ENCODE measurements at places on chromosomes 6 and 20.

GRCh38 chr20:62622877-62623487 is 19.3 kb upstream of the SLCO4A1 start:
- no peak for DNase-seq

GRCh38 chr6:151738267-151738666 is 69.2 kb upstream of the ESR1 start:
- DNase-seq, result no peak

DNA sequence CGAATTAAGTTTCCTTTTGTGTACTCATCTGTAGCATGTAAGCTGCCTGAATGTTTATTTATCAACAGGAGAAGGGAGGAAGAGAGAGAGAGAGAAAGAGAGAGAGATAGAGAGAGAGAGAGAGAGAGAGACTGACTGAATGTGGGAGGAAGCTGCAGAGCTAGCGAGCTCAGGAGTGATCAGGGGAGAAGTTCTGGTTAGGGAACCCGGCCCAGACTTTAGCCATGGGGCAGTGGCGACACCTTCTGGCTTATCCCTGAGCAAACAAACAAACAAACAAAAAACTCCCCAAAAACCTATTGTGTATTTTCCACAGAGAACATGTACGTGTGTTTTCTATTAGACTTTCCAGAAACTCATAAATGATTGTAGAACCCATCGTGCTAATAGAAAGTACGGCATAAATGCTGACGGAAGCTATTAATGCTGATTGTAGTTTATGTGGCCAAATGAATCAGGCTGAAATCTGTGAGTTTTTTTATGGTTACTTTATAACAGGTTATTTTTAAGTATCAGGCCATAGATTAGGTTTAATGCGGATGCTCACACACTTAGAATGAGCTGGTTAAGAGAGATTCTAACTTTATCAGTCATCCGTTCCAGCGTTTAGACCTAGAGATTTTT is 92.8 kb downstream of the CLIC5 start:
- DNase-seq, result peak; percentile 16

- no peak for DNase-seq
Observed at GRCh38 chr6:94099072-94099471, 679.7 kb upstream of the EPHA7 start.

- no peak for DNase-seq
Observed at GRCh38 chr6:21855811-21856455, 262.4 kb downstream of the SOX4 start.
